ENCODE measurements at places on chromosomes 7 and 10. TPM values are rescaled to one million over a fixed set of nuclear protein-coding genes. Genes with fewer than 3 reads are reported as not detected.

The ZNF727 gene
- total RNA-seq = not detected

The MMD2 gene
- total RNA-seq = not detected

- no peak for DNase-seq
These were observed 97.7 kb downstream of the WDFY4 start for GRCh38 chr10:48782386-48782785.

GRCh38 chr10:118251791-118252190 lies 90.3 kb downstream of the FAM204A start:
- DNase-seq = no peak

DNA sequence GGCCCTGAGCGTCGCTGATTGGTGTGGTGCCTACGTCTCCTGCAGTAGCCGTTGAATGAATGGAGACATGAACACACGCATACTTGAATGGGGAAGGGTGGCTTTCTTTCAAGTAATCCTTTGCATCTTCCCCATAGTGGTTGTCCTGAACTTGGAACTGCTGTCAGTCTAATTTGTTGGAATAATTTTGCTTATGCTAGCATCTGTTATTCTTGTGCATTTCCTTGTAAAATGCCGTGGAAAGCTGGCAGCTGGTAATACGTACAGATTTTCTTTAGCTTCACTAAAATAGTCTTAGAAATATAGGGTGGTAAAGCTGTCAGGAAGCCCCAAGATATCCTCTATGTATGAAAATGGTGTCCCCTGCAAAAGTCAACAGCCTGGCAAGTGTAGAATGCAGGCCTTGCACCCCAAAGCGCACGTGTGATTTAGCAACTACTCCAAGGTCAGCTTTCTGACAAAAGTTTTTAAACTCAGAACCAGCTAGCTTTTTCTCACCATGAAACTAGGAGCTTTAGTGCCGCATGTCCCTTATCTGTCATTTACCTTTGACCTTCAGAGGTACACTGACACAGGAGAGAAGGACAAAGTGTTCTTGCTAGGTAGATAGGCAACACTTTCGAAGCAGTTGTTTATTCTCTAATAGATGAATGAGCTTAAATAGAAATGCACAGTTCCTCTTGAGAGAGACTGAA lies 70.8 kb downstream of the RBM33 start:
- no peak for DNase-seq

- DNase-seq = no peak
These were observed 228.2 kb downstream of the AHR start for GRCh38 chr7:17526621-17527020.

DNA sequence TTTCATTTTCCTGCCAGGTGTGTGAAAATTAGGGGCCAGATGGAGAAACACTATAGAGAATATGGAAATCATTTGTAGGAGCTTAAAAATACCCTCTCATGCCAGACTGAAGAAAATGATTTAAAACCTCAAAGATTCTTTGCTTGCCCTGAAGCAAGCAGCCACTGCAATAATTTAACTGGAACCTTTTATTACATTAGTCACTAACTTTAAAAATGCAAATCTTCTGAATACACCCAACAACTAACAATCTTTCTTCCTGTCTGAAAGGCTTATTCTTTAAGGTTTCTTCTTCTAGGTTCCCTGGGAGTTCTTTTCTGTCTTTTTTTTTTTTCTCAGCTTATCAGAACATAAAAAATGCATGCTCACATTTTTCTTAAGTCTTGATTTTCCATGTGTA lies 238.5 kb upstream of the KMT2E start:
- DNase-seq = no peak
